ENCODE measurements at places on chromosomes 1 and 21.

DNA sequence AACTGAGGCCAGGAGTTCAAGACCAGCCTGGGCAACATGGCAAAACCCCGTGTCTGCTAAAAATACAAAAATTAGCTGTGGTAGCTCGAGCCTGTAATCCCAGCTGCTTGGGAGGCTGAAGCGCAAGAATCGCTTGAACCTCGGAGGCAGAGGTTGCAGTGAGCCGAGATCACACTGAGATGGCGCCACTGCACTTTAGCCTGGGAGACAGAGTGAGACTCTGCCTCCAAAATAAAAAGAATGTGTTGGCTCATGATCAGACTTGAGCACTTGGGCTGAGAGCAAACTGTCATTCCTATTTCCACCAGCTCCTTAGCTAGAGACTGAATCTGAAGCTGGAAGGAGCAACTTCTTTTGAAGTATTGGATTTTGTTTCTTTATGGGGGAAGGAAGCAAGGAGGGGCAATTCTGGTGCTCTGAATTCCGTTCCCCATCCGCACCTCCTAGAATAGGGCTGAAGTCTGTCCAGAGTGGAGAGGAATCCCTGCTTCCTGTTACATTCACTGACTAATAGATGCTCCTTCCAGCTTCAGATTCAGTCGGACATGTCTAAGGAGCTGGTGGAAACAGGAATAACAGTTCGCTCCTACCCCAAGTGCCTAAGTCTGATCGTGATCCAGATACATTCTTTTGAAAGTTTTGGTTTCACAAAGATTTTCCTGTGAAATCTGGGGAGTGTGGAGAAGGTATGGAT is 3.8 kb downstream of the ZNF672 start:
- DNase-seq, result no peak

DNA sequence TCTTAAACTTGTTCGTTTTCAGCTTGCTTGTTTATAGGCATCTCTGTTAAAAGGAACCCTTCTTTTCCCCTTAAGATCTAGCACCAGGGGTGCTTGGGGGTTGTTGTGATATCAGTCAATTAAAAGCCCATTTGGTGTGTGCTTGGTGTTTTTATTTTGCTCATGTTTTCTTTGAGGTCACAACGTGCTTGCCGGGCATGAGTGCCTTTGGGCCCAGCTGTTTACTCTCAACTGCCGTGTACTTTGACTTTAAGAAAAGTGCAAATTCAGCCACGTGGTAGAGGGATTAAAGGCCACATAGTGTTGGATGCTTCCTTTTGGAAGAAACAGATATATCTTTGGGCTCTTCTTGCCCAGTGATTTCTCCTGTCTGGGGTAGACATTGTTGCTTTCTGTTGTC is 10.5 kb downstream of the ARID1A start:
- DNase-seq, result no peak

DNA sequence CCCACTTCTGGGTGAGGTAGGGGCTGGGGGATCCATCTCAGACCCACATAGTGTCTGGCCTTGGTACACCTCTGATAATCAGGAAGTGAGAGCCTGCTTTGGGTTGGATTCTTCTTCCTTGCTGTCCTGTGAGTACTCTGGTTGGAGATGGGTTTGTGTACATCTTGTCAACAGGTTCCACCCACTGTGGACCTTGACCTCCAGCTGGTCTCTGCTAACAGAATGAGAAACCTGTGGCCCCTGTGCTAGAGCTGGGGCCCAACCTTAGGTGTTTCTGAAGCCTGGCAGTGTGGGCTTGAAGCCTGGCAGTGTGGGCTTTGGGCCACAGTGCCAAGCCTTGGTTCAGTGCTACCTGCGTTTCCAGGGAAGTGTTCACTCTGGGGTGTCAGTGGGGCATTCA is 2.6 kb downstream of the ZBTB48 start:
- DNase-seq, result peak; percentile 74

- DNase-seq, result no peak
Observed at GRCh38 chr1:218476385-218476784, 131.2 kb downstream of the TGFB2 start.

GRCh38 chr1:159953536-159954515 is at the start of gene SLAMF9:
Gene SLAMF9 (minus strand): TSS chr1:159954237. CDS start chr1:159954137, 100 bp downstream.
- DNase-seq, result no peak

GRCh38 chr1:186679924-186680244 is 339 bp downstream of the PTGS2 start:
- DNase-seq, result no peak

GRCh38 chr21:46454634-46455390 is 3.9 kb upstream of the DIP2A start:
- no peak for DNase-seq

GRCh38 chr1:73359001-73359400 is 839.0 kb downstream of the LRRIQ3 start:
- no peak for DNase-seq

DNA sequence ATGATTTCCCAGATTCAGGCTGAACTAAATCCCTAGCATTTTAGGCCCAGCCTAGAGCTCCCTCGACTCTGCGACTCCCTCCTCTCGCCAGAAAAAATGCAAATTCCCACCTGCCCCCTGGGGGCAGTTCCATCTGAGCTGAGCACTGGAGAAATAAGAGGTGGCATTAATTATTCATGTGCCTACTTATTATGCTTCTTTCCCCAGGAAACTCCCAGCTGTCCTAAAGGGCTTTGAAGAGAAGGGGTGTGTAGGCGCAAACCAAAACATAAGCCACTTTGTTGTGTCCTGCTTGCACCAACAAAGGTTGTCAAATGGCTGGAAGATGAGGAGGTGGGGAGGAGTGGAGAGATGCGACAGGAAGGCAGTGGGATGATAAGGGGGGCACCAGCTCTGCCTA is 41.4 kb upstream of the GOLT1A start:
- peak; percentile 4 for DNase-seq

DNA sequence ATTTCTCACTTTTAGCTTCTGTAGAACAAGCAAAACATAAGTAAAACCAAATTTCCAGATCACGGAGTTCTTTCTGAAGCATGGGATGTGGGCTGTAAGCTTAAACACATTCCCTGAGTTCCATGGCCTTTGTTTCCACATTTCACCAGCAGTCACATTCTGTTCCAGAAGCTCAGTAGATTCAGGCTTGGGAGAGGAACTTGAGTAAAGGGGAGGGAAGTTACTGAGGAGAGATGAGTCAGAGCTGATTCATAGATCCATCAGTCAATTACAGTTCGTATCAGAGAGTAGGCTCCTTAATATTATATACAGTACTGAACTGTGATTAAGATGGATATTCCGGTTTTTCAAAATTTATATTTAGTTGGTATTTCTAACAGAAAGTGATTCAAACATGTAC is 614.3 kb downstream of the NCAM2 start:
- no peak for DNase-seq

- DNase-seq, result no peak
Observed at GRCh38 chr1:206646504-206646903, 11.2 kb downstream of the DYRK3 start.

DNA sequence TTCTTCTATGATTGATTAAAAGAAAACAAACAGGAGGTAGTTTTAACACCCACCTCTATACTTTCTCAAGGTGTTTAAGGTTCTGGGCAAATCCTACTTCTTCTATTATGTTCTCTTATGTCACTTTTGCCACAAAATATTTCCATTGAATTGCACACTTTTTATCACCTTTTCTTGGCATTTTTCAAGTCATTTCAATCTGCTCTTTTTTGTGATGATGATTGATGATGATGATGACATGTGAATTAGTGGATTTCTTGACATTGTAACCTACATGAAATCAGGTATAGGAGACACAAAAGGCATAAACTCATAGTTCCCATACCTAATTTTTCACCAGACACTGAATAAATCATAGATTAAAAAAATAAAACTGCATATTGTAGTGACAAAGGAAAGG is 4.1 kb downstream of the PTPRC start:
- DNase-seq, result no peak

GRCh38 chr1:52976183-52977035 is 49.3 kb downstream of the SCP2 start:
- no peak for DNase-seq

GRCh38 chr1:226108935-226109828 is 46.7 kb downstream of the H3-3A start:
- peak; percentile 16 for DNase-seq

DNA sequence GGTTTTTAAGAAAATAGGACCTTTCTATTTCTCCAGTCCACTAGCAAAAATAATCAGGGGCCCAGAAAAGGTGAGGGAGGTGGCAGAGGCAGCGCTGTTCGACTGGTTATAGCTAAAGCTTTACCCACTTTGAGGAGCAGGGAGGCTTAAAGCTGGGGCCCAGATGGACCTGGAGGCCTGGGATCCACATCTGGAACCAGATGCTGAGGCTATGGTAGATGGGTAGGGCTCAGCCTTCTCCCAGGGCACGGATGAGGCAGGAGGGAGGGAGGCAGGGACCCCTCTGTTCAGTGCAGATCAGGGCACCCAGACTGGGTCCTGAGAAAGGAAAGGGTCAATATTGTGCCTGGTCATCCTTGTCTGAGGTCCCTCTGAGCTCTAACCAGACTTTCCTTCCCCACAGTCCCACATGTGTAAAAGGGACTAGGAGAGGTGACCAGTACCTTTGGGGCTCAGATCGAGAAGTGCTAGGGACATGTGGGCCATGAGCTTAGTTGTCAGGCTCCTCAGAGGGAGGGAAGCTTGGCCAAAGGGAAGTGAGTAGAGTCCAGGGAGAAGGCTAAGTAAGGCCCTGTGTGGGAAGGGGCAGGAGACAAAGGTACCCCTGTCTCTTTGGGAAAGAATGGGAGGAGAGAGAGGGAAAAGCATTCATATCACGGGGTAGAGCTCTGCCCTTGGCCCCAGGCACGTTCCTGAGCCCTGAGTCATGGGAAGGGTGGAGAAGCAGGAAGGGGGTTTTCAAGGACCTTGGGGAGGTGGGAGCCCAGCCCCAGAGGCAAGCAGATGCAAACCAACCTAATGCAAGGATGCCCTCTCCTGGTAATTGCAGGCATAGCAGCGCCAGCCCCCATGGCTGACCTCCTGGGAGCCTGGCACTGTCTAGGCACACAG is 15.4 kb downstream of the LMNA start:
- DNase-seq, result peak; percentile 79

DNA sequence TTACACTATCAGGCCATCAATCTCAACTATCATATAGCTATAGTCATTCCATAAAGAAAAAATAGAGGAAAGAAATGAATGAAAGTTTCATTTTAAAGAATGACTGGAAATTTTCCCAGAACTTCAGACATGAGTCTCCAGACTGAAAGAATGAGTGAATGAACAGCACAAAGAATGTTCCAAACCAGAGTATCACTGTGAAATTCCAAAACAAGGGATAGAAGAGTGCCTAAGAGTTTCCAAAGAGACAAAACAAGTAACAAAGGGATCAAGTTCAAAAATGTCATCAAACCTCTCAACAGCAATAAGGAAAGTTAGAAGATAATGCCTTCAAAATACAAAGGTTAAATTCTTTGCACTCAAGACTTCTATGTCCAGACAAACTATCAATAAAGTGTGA is 114.9 kb downstream of the DENND1B start:
- DNase-seq, result no peak

GRCh38 chr1:201565024-201565730 is 26.2 kb downstream of the NAV1 start:
- DNase-seq, result no peak

- no peak for DNase-seq
Observed at GRCh38 chr1:107622535-107622934, 342.4 kb downstream of the VAV3 start.

- DNase-seq, result no peak
Observed at GRCh38 chr21:40638466-40639251, 208.3 kb downstream of the DSCAM start.

GRCh38 chr21:20511216-20511880 is 486.9 kb upstream of the NCAM2 start:
- DNase-seq, result no peak

DNA sequence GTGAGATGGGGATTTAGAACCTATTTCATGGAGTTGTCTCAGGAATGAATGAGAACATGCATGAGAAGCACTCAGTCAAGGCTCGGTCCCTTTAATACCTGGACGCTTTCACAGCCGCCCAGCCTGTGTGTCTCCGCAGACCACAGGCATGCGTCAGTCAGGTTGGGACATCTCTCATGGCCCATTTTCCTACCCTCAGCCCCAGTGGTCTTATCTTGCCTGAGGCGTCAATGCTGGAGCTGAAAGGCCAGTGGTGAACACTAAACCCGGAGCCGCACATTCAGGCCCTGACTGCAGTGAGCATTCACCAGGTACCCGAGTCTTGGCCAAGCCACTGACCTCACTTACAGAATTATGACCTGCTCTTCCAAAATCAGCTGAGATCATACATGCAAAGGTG is 263.2 kb upstream of the RAB4A start:
- DNase-seq, result no peak

GRCh38 chr1:192936313-192937018 is 122.7 kb downstream of the UCHL5 start:
- no peak for DNase-seq

DNA sequence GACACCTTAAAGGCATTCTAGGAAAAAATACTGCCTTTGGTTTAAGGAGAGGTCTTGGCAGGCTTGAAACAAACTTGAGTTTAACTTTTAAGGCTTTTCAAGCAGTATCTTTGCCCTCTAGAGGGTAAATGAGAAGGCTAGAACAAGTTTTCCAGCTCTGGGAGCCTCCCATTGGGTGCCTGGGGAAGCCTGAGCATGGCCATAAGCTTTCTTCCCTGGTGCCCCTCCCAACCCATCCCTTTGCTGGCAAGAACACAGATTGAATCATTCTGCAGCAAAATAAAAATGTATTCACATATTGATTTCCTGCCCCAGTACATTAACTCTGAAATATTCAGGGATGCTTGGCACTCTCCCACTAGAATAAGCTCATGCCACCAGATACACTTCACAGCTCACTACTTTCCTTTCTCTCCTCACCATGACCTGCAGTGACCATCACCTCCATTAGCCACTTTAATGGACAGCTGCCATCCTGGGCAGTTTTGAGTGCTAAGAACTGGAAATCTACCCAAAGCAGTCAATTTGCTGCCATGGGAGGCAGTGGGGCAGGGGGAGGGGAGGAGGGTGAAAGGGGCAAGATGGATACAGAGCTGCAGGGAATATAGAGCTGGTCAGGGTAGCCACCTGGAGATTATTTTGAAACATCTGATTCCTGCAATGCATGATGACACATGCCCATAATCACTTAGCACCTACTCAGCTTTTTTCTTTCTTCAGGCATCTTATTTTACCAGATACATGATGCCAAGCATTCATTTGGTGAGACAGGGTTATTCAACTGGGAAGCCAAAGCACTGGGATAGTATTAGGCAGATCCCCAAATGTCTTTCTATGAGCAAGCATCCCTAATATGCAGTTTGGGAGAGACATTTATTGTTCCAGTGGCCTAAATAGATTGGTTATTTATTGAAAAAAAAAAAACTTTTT is 140.6 kb downstream of the SYT2 start:
- DNase-seq, result no peak

DNA sequence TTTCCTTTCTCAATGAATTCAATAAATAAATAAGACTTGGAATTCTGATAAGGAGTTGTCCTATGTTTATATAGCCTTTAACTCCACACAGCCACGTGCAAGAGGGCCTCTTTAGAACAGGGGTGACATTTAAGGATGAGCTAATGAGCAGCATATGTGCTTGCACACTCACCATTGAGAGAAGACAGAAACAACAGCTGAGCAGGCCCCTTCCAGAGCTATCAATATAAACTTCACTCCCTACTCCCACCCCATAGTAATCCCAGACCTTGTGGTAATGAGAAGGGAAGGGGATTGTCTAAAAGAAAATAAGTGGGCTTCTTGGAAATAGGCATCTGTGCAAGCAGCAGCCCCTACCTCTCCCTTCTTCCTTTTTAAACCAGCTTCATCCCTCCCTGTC is 176.0 kb downstream of the SEC16B start:
- DNase-seq, result no peak
